ENCODE measurements at places on chromosomes 11 and 22. TPM values are rescaled to one million over a fixed set of nuclear protein-coding genes. Genes with fewer than 3 reads are reported as not detected.

The KRTAP5-1 gene
- not detected for total RNA-seq

The FOLR1 gene
- total RNA-seq = 0.40 TPM

The MS4A13 gene
- not detected for total RNA-seq

- no peak overlapping the region for H3K4me3 ChIP-seq
- DNase-seq = no peak
- H3K27me3 ChIP-seq = no peaks in the 10 kb centered on the region
- no peak overlapping the region for H3K27ac ChIP-seq
Measured at GRCh38 chr11:61062181-61062930, 39.9 kb upstream of the CD5 start.

- H3K4me1 ChIP-seq = peaks cover 16% of the 10 kb centered on the region
- no peak overlapping the region for H3K27ac ChIP-seq
- DNase-seq = no peak
- no peak overlapping the region for H3K4me3 ChIP-seq
- H3K27me3 ChIP-seq = no peaks in the 10 kb centered on the region
- peaks cover 53% of the 10 kb centered on the region for H3K36me3 ChIP-seq
Measured at GRCh38 chr11:126189109-126189929, 22.1 kb downstream of the RPUSD4 start.

DNA sequence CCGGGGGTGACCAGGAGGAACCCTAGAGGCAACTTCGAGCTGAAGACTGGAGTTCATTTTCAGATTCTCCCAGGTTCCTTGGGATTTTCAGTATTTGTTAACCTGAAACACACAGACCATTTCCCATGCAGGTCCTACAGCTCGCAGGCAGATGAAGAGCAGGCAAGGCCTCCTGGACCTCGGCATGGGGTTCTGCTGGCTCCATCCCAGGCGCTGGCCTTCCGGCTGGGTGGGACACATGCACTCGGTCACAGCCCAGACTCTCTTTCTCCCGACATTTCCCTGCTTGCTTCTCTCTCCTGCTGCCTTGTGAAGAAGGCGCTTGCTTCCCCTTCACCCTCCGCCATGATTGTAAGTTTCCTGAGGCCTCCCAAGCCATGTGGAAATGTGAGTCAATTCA, 15.4 kb upstream of the TTLL12 start:
- H3K27me3 ChIP-seq = peaks cover 24% of the 10 kb centered on the region
- DNase-seq = no peak
- no peaks in the 10 kb centered on the region for H3K4me1 ChIP-seq
- no peak overlapping the region for H3K27ac ChIP-seq
- peaks cover 22% of the 10 kb centered on the region for H3K36me3 ChIP-seq
- no peak overlapping the region for H3K4me3 ChIP-seq

- no peak overlapping the region for H3K27ac ChIP-seq
- no peaks in the 10 kb centered on the region for H3K27me3 ChIP-seq
- no peaks in the 10 kb centered on the region for H3K4me1 ChIP-seq
Measured at GRCh38 chr11:11359611-11360010, 6.6 kb upstream of the CSNK2A3 start.

DNA sequence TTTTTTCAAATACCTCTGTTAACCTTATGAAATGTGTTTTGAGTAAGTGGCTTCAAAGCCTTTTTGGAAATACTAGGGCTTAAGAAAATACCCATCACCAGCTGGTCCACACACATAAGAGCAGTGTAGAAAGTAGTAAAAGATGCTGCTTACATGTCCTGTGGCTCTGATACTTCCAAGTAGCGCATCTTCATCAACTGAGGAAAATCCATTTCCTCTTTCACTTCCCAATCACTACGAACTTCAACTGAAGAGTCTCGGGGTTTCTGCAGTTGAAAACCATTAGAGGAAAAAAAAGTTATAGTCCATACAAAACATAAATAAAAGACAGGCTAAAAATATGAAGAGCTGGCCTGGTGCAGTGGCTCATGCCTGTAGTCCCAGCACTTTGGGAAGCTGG, 8.5 kb downstream of the EIF3D start:
- H3K36me3 ChIP-seq = peaks cover 100% of the 10 kb centered on the region
- no peak overlapping the region for H3K27ac ChIP-seq
- no peak for DNase-seq
- no peaks in the 10 kb centered on the region for H3K4me1 ChIP-seq
- H3K27me3 ChIP-seq = no peaks in the 10 kb centered on the region

DNA sequence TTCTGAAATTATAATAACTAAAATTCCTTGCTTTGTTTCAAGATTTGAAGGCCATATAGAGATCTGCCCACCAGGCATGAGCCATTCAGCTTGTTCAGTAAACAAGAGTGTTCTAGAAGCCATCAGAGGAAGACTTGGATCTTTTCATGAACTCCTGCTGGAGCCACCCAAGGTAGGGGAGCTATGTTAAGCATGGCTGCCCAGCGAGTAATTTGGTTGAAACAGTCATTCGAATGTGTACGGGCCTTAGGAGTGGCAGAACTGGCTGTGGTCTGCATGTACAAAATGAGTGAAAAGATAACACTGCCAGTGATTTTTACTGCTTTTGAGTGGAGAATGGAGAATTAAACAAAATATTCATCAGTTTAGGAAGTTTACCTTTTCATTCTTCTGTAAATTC, 103.7 kb downstream of the PPP6R3 start:
- no peaks in the 10 kb centered on the region for H3K27me3 ChIP-seq
- no peak for DNase-seq
- H3K36me3 ChIP-seq = peaks cover 92% of the 10 kb centered on the region
- H3K4me1 ChIP-seq = no peaks in the 10 kb centered on the region
- no peak overlapping the region for H3K27ac ChIP-seq
- H3K4me3 ChIP-seq = no peak overlapping the region

All from esophagus muscularis mucosa (tissue), 4 donors.